ENCODE measurements at places on chromosomes 4 and X. TPM values are rescaled to one million over a fixed set of nuclear protein-coding genes. Genes with fewer than 3 reads are reported as not detected.

The BTC gene
- polyA plus RNA-seq: 3.2 TPM

The PIR gene
- 3.1 TPM for polyA plus RNA-seq

The C4orf51 gene
- not detected for polyA plus RNA-seq

The AFAP1 gene
- polyA plus RNA-seq: 39.8 TPM

The PNMA6F gene
- polyA plus RNA-seq: not detected

The PLRG1 gene
- 69.9 TPM for polyA plus RNA-seq

DNA sequence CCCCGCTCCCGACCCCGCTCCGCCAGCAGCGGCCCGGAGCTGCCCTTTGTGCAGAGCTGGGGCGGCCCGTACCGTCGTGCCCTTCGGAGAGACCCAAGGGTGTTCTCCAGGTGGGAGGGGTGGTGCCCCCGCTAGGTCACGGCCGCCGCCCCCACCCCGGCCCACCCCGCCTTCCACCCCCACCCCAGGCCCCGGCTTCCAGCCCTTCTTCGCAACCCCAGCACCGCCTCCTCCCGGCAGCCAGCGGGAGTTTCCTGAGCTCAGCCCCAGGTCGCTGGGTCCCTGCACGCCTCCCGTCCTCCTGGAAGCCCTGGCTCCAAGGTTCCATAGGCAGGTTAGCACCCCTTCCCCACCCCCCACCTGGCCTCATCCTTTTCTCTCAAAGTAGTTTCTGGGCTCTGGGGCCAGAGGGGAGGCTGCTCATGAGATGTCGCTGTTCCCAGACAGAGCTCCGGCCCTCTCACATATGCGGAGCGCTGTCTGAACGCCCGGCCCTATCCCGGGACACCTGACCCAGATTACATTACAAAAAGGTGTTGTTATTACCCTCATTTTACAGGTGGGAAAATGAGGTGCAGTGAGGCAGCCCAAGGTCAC is 25.2 kb upstream of the FGFR3 start:
- DNase-seq: no peak

DNA sequence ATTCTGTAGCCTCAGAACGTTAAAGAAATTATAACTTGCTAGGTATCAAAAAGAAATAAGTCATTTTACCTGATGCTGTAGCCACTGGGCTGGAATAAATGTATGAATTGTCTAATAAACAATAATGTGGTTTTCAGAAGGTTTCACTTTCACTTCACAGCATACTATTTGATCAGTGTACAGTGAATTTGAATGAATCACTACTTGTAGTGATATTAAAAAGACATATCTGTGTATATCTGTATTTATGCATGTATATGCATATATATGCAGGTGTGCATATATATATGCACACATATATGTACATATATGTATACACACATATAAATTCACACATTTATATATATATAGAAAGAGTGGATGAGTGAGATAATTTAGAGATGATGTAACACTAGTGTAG is 440.0 kb upstream of the PCDH10 start:
- DNase-seq: no peak

DNA sequence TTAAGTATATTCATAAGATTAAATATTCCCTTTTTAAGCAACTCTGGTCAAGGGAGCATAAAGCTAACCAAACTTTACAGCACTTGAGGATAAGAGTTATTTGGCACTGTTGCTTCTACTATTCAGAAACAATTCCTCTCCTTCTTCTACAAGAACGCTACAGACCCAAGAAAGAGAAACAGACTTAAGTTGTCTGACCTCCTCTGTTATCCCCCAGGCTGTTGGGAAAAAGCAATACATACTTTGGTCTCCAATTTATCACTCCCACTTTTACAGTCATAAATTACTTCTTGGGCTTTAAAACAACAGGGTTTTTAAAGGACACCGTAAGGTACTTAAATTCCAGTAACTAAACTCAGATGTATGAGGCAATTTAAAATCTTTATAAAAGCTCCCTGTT is 147.4 kb downstream of the COL25A1 start:
- DNase-seq: no peak

DNA sequence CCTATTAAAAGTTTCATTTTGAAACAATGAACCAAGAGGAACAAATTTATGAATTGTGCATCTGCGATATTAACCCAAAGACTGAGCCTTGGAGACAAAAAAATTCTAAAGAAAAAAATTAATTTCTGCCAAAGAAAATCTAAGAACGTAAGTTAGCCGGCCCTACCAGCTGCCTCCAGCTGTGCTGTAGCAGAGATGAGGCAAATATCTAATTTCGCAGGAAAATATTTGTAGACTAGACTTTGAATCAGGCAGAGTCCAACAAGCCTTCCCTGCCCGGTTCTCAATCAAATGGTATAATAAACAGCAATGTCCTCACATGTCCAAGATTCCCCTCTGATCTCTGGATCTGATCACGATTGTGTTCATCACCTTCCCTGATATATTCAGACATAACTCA is 21.2 kb upstream of the SMIM20 start:
- no peak for DNase-seq

DNA sequence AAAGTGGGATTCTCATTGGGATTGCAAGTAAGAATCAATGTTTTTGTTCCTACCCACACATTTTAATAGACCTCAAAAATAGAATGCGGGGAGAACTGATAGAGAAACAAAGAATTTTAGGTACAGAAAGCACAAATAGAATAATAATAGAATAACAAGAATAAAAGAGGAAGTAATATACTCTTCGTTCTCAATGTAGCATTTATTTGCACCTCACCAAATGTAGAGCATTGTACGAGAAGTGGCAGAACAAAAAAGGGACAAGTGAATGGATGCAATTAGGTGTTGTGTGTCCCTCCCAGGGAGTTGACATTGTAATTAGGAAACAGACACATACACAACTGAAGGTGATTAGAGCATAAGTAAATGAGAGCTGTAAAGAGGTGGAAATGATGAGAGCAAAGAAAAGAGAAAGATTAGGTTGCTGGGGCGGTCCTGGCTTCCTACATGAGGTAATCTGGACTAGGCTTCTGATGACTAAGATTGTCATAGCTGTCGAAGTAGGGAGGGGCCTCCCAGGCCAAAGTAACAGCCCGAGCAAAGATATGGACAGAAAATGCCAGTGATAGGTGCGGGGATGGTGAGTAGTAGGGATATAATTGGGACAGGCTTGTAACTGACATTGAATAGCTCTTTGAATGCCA is 10.4 kb downstream of the RAB9A start:
- DNase-seq: no peak

GRCh38 chr4:121048165-121048564 is 24.2 kb downstream of the NDNF start:
- DNase-seq: no peak

- no peak for DNase-seq
Measured at GRCh38 chrX:35439692-35440091, 358.4 kb upstream of the MAGEB16 start.

- DNase-seq: no peak
Measured at GRCh38 chrX:129227366-129227765, 295.9 kb downstream of the SMARCA1 start.

DNA sequence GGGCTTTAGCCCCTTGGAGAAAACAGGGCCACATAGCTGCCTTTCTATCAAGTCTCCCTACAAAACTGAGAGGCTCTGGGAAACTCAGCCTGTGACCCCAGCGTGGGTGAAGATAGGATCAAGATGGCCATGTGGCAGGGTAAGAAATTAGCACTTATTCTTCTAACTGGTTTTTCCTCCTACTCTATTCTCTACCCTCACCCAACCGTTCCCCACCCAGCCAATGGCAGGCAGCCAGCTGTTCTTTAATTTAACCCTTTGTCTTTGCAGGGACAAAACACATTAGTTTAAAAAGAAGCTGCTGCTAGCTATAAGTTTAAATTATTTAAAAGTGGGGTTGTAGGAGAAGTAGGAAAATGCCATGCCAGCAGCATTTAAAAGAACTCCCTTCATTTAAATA is 2.8 kb downstream of the CLCN5 start:
- no peak for DNase-seq

DNA sequence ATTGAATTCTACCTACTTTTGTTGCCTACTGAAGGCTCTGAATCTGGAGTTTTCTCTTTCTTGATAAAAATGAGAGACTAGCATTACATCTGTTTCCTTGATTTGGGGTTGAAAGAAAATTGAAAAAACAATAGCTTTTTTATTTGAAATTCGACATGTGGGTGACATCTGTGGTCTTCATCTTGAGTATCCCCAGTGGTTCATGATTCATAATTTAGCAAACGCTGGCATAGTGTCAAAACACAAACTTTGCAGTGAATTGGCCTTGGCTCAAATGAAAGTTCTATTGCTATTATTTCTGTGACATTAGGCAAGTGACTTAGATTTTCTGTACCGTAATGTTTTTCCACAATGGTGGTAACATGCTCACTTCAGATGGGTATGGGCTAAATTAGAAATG is 747.6 kb downstream of the PCDH7 start:
- DNase-seq: peak; percentile 6

DNA sequence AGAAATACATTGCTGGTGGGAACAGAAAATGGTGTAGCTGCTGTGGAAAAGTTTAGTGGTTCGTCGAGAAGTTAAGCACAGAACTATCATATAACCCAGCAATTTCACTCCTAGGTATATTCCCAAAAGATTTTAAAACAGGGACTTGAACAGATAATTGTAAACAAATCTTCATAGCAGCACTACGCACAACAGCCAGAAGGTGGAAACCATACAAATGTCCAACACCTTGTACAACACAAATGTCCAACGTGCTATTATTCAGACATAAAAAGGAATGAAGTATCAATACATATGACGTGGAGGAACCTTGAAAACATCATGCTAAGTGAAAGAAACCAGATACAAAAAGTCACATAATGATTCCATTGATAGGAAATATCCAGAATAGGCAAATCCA is 37.9 kb downstream of the CUL4B start:
- DNase-seq: no peak

DNA sequence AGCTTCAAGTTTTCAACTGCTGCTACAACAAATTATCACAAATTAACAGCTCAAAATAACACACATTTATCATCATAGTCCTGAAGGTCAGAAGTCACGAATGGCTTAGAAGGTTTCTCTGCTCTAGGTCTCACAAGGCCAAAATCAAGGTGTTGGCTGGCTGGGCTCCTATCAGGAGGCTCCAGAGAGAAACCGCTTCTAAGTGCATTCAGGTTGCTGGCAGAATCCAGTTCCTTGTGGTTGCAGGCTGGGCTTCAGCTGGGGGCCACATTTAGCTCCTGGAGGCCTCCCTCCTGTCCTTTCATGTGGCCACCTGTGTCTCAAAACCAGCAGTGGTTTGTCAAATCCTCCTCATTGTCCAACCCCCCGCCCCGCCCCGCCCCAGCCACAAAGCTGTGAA is 15.4 kb downstream of the MRFAP1 start:
- DNase-seq: no peak

DNA sequence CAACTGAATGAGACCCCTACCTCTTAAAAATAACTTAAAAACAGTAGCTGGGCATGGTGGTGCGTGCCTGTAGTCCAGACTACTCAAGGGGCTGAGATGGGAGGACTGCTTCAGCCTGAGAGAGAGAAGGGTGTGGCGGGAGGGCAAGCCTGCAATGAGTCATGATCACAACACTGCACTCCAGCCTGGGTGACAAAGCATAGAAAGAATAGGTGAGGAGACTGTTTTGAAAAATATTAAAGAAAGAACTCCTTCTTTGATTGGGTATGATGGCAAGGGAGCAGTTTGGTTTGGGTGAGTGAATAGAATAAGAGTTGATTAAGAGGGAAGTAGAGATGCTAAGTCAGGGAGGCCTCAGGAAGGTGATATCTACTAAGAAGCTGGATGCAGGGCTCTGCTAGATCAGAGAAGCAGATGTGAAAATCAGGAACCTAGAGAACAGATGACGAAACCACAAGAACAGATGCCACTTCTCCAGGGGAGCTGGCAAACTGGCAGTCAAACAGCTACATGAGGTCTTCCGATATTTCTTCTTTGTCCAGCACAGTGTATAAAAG is 318.6 kb downstream of the OPHN1 start:
- no peak for DNase-seq

- DNase-seq: peak; percentile 11
Measured at GRCh38 chr4:90855111-90855510, 727.9 kb downstream of the CCSER1 start.

DNA sequence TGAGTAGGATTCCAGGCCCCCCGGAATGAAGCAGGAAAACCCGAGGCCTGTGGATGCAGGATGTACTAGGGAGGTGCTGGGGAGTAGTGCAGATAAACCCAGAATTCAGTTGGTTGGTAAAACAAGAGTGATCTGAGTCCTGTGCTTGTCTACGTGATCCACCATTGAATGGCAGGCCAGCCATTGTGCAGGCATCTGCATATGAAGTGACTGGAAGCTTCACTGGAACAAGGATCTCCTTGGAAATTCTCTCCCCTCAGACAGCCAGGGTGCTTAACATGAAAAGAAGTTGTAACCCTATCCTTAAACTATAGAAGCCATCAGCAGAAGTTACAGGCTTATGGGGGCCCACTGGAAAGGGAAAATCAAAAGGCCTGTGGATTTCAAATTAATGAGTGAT is 656 bp upstream of the GSPT2 start:
- no peak for DNase-seq

DNA sequence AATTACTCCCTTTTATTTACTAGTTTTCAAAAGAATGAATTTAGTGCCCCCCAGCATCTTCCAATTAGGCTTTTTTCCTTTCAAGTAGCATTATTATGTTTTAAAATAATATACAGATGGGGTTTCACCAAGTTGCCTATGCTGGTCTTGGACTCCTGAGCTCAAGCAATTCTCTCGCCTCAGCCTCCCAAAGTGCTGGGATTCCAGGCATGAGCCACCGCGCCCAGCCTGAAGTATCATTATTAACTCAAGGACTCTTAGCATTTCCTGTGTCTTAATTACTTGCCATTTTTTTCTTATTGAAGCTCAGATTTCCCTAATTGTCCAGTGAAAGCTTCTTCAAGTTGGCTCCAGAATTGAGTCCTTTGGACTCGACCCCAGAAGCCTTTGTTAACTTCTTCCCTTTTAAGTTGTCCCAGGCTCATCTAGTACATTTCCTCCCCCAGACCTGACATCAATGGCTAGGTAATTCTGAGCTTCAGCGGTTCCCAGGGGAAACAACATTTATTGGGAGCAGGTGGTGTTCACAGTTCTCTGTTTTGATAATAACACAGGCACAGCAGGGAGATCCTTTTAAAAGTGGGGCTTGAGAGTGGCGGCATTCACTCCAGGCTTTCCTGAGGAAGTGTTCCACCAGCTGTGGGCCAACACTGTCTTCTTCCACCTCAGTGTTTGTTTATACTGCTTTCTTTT is 10.0 kb downstream of the SAT1 start:
- DNase-seq: no peak

DNA sequence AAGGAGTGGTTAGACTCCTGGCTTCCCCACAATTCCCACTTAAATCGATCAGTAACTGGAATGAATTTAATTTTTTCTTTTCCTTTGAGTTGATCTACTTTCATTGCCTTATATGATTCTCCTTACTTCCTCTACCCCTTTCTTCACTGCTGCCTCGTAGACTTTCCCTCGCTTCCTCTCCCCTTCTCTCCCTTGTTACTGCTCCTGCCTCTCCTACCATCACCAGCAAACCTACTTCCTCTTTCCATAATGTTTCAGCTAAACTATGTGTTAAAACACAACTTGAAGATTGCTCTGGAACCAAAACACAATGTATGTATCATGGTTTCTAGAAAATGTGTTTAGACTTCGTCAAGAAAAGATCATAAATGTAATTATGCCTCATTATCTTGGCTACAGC is 132.0 kb upstream of the TET2 start:
- DNase-seq: no peak
